ENCODE measurements at places on chromosomes 6 and 20.
A peak's percentile ranks its signal among the peaks of the same experiment; 100 is the strongest.

DNA sequence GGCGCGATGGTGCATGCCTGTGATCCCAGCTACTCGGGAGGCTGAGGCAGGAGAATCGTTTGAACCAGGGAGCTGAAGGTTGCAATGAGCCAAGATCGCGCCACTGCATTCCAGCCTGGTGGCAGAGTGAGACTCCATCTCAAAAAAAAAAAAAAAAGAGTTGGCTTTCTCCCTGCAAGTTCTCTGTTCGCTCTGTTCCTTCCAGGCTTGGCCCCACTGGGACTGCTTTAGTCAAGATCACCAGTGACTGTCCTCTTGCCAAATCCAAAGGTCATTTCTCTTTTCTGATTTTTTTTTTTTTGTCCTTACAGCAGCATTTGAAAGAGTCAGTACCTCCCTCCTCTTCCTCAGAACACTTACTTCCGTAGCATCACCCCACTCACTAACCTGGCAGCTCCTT is 10.8 kb upstream of the GNRH2 start:
- no peaks in the 10 kb centered on the region for H3K27me3 ChIP-seq
- no peak overlapping the region for H3K4me3 ChIP-seq

GRCh38 chr20:32357869-32358631 is at the start of gene ASXL1:
Gene ASXL1 (plus strand): TSS chr20:32358331. CDS start chr20:32358776, 445 bp downstream.
- peak within 1 kb of the TSS; percentile 92 for H3K4me3 ChIP-seq
- no peaks in the 10 kb centered on the region for H3K36me3 ChIP-seq
- peaks cover 59% of the 10 kb centered on the region for H3K4me1 ChIP-seq
- peak within 1 kb of the TSS; percentile 99 for H3K27ac ChIP-seq
- H3K27me3 ChIP-seq, result no peaks in the 10 kb centered on the region
- DNase-seq, result peak; percentile 74

DNA sequence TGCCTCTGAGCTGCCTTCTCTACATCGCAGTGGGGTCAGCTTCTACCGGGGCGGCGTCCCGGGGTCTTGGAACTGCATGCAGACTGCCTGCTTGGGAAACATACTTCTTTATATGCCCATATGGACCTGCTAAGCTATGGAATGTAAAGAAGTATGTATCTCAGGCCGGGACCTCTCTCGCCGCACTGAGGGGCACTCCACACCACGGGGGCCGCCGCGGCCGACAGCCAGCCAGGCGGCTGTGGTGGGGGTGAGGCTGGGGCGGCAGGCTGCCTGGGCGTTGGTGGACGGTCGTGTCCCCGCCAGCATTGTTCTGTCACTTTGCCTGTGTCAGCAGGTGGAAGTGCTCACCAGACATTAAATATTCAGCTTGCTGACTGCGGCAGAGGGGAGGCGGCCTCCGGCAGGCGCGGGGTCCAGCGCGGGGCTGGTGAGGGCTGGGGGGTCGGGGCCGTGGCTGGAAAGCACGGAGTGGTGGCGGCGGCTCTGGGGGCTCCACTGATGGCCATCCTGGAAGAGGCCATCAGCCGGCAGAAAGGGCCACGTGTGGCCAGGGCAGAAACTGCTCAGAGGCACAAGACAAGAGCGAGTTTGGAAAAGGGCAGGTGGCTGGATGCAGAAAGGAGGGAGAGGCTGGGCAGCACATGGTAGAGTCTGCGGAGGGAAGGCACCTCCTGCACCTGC is 78.6 kb upstream of the GATA5 start:
- peaks cover 9% of the 10 kb centered on the region for H3K4me1 ChIP-seq
- H3K4me3 ChIP-seq, result no peak overlapping the region
- no peaks in the 10 kb centered on the region for H3K36me3 ChIP-seq
- H3K27ac ChIP-seq, result no peak overlapping the region
- DNase-seq, result no peak
- peaks cover 16% of the 10 kb centered on the region for H3K27me3 ChIP-seq

DNA sequence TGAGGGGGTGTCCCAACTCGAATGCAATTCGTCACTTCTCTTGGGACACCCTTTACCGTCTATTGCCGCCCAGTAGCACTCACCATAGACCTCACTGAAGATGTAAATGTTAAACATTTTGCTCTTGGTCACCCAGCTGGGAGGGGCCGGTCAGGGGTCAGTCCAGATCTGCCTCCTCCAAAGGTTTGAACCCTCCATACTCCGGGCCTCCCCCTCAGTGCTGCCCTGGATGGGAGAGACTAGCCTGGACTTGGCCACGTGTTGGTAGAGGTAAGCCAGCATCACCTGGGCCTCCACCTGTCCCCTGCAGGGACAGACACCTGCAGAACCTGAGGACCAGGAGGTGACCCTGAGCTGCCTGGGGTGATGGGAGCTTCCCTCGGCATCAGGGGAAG is 5.0 kb upstream of the MYT1 start:
- DNase-seq, result no peak
- no peaks in the 10 kb centered on the region for H3K4me1 ChIP-seq
- no peak overlapping the region for H3K27ac ChIP-seq
- H3K36me3 ChIP-seq, result no peaks in the 10 kb centered on the region

Data from esophagus squamous epithelium (tissue), 5 donors.